ENCODE measurements at places on chromosomes 1 and 21.

- no peak for DNase-seq
Observed at GRCh38 chr1:89826594-89826993, 5.8 kb downstream of the LRRC8D start.

- DNase-seq = no peak
Observed at GRCh38 chr1:16014509-16015482, 3.0 kb downstream of the HSPB7 start.

- no peak for DNase-seq
Observed at GRCh38 chr1:23588749-23589548, 29.6 kb upstream of the ID3 start.

DNA sequence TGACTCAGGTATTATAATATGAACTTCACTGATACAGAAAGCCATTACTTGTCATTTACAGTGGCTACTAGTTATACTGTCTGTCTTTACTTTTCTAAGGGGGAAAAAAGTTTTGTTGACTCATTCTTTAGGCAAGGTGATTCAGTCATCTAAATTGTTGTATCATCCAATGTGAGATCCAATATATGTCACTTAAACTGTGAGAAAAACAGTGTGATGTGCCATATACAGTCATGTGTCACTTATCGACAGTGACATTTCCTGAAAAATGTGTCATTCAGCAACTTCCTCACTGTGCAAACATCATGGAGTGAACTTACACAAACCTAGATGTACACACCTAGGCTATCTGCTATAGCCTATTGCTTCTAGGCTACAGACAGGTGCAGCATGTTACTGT, 57.6 kb downstream of the KCNK2 start:
- DNase-seq = no peak

GRCh38 chr1:53139951-53140361, 2.5 kb downstream of the SLC1A7 start:
- no peak for DNase-seq

All from activated CD8-positive, alpha-beta memory T cell treated with anti-CD3 and anti-CD28 coated beads, Interleukin-2, amount 50 U/mL, for 48 hours (primary cell).